ENCODE measurements at places on chromosomes 5 and 9. TPM values are rescaled to one million over a fixed set of nuclear protein-coding genes. Genes with fewer than 3 reads are reported as not detected.

Gene SLIT3
- total RNA-seq = 0.72 TPM

Gene RNF130
- total RNA-seq = 25.7 TPM

DNA sequence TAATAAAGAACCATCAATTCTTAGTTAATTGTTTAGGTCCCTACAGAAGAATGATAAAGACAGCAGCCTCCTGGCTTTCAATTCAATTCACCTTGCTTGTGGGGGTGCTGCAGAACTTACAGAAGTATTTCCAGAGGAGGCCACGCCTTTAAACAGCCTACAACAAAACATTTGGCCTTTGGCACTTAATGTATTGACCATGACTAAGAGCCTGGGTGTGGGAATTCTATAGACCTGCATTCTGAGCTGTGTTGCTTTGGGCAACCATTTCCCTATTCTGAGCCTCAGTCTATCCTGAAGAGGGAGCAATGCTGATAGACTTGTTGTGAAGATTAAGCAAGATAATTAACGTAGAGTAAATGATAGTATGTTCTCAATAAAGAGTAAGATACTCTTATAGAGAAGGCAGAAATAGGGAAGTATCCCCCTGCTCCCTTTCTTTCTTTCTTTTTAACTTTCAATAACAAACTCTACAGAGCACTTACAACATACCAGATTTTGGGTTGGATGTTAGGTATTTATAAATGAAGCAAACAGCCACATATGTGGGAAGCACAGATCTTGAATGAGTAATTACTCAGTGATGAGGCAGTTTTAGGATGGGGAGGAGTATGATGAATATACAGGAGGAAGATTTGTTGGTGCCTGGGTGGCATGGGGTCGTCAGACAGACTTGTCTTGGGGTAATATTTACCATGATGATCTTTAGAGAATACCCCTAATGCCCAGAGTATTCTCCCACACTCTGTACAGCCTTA is 28.4 kb downstream of the PAPPA start:
- no peak for DNase-seq

DNA sequence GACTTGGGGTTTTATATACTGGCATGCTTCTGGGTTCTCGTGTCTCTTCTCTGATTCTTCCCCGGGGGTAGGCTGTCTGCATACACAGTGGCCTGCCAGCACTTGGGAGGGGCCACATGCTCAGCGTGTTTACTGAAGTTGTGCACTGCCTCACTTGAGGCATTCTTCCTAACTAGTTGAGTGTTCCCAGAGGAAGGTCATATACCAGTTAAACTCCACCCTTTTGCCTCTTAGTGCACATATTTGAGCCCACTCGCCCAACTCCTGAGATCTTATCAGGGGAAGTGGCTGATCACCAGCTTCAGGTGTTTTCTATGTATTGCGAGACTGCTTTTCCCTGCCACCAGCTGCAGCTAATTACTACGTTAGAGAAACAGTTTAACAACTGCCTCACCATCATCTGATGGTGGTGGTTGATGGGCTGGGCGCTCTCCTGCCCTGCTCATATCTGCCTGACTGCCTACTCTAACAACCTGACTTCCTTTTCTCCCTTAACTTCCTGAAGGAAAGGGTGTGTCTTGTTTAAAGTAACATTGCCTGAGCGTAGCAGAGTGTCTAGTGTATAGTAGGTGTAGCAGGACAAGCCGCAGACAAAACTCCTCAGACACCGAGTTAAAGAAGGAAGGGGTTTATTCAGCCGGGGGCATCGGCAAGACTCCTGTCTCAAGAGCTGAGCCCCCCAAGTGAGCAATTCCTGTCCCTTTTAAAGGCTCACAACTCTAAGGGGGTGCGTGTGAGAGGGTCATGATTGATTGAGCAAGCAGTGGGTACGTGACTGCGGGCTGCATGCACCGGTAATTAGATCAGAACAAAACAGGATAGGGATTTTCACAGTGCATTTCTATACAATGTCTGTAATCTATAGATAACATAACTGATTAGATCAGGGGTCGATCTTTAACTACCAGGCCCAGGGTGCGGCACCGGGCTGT is 60.1 kb upstream of the CLINT1 start:
- no peak for DNase-seq

GRCh38 chr5:181223729-181224389 is 778 bp downstream of the TRIM41 start:
- no peak for DNase-seq

DNA sequence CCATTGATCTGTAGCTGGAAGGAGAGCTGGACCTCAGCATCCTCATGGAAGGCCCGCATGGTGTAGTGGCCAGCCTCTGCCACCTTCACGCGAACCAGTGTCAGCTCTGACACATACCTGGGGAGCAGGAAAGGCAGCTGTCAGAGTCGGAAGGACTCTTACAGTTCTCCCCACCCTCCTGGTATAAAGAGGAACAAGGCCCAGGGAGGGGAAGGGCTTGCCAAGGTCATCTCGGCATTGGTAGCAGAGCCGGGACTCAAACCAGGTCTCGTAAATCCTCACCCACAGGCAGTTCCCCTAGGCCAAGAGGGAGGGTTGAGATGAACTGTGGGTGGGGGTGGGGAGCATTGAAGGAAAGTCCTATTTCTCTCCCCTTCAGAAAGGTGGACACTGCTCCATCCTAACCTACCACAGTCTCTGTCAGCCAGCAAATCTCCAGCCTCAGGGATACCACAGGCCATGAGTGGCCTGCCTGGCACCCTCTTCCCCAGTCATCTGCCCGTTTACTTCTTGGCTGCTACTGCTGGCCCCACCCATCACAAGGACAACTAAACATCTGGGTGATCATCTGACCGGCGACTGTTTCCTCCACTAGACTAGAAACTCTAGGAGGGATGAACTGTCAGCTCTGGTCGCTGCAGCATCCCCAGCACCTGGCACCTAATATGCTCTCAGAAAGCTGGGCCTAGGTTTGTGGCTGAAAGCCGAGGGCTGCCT is 23.5 kb downstream of the PDGFRB start:
- no peak for DNase-seq

- DNase-seq = no peak
Observed at GRCh38 chr5:7016999-7017747, 303.9 kb downstream of the TENT4A start.

DNA sequence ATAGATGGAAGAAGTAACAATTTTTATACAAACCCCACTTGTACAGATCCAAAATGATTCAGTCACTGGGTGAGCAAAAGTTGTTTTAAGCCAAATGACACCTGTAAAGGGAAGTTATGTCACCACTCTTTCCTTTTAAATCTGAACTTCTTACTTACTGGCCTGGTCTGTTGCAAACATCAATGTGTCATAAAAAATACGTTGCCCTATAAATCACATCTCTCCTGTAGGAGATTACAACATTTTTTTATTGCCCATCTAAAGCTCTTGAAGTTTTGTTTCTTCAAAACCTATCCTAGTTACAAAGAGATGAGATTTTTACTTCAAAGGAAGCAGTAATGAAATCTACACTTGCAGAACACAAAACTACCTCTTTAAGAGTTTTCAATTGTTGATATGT is 1087.8 kb upstream of the DMAC1 start:
- no peak for DNase-seq

DNA sequence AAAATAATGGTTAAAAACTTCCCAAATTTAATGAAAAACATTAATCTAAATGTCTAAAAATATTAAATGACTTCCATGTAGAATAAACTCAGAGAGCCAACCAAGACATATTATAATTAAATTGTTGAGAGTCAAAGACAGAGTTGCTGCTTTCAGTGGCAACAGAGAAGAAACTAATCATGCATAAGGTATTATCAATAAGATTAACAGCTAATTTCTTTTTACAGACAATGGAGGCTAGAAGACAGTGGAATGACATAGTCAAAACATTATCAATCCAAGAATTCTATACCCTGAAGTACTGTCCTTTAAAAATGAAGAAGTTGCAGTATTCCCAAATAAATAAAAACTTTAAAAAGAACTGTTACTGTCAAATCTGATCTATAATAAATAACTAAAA is 268.7 kb downstream of the IRX2 start:
- DNase-seq = no peak

- DNase-seq = no peak
Observed at GRCh38 chr5:170960567-170960966, 98.7 kb downstream of the RANBP17 start.

DNA sequence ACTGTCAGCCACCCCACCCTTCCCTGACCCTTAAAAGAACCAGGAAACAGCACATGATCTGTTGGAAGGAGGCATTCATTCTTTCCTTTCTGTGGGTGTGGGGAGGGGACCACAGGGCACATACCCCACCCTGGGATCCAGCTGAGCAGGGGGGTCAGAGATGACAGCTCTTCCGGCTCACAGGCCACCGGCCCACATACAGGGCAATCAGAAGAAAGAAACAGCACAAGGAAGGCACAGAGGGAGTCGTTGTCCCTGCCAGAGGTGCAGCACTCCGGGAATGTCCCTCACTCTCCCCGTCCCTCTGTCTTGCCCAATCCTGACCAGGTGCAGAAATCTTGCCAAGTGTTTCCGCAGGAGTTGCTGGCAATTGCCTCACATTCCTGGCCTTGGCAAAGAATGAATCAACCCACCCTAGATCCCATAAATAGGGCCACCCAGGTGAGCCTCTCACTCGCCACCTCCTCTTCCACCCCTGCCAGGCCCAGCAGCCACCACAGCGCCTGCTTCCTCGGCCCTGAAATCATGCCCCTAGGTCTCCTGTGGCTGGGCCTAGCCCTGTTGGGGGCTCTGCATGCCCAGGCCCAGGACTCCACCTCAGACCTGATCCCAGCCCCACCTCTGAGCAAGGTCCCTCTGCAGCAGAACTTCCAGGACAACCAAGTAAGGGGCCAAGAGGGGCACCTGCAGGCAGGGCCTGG is at the start of gene LCN2:
Gene LCN2, plus strand, starts transcription at position 453 of the 701 bp plus-strand sequence. Its CDS starts 73 bp downstream, at position 526.
- DNase-seq = no peak

GRCh38 chr9:134358662-134359319 is 32.5 kb downstream of the RXRA start:
- no peak for DNase-seq

- no peak for DNase-seq
Observed at GRCh38 chr9:6304232-6304631, 23.9 kb upstream of the TPD52L3 start.

DNA sequence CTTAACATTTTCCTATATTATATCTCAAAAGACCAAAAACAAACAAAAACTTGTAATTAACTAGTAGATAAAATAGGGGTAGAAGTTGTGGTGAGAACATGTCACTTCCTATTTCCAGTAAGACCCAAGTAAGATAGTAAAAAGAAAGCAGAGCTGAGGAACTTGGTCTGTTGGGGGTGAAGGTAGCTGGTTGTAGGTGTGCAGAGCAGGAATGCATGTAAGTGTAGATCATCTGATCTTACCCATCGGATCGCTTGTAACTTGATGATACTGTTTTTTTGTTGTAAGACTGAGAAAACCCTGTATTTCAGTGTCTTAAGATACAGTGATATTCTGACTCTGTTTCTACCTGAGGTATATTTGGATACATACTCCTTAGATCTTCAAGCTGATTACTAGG is 5.7 kb downstream of the SRP19 start:
- no peak for DNase-seq

DNA sequence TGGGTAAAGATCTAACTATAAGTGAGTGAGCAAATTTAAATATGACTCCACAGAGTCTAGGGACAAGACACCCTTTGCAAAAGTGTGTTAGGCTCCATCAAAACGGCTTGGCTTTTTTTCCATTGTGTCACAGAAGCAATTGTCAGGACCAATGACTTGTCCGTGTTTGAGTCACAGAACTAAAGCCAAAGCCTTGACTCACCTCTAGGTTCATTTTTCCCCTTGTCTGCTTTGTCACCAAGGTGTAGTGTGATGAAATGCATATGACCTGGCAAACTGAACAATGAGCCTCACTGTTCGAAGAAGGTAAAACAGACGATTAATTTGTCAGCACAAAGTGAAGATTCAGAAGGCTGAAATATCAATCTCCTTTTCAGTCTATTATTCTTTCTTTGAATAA is 331.0 kb downstream of the GLIS3 start:
- no peak for DNase-seq
